Activated T-cell treated with anti-CD3 and anti-CD28 coated beads for 4 hours (primary cell): ENCODE measurements at places on chromosomes 16 and 17.

GRCh38 chr17:4054446-4054845 lies 88.4 kb downstream of the ZZEF1 start:
- no peak for DNase-seq

- DNase-seq = no peak
Measured at GRCh38 chr17:65446043-65446442, 115.4 kb downstream of the AXIN2 start.

GRCh38 chr17:68389041-68389440 lies 68.3 kb downstream of the WIPI1 start:
- DNase-seq = no peak

- DNase-seq = no peak
Measured at GRCh38 chr16:49366669-49367068, 6.9 kb upstream of the C16orf78 start.

- no peak for DNase-seq
Measured at GRCh38 chr16:56600398-56600999, 7.9 kb upstream of the MT2A start.

DNA sequence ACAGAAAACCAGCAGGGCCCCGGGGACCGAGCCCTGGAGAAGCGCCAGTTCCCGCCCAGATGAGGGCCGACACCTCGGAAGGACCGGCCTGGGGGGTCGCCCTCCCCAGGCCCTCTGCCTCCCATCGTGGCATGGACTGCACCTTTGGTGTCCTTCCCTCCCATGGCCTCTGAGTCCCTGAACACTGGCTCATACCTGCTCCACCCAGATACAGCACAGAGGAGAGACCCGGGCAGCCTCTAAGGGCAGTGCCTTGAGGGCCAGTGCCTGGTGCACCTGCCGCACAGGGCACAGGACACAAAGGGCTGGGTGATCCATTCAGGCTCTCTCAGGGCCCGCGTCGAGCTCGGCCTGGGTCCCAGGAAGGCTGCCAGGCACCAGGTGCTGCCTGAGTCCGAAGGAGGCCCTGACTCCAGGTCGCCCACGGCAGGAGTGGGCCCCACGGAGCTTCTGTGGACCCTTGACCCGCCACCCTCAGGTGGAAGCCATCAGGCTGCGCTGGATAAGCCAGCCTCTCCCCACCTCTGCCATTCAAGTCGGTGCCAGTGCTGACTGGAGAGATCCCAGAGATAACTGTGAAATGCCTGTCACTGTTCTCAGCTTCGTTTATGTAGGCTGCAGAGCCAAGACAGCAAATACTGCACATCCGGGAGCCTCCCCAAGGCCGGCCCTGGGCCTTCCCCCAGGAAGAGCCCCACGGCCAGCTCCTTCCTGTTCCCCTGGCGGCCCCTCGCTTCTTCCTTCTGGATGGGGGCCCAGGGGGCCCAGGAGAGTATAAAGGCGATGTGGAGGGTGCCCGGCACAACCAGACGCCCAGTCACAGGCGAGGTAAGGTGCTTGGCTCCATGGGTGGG lies at the start of gene ZG16B:
ZG16B (plus strand) TSS at position 803 of the 854 bp plus-strand sequence. CDS start 139 bp downstream, outside the sequence.
- DNase-seq = no peak

GRCh38 chr16:89655062-89655643 lies 2.4 kb downstream of the CHMP1A start:
- DNase-seq = no peak

DNA sequence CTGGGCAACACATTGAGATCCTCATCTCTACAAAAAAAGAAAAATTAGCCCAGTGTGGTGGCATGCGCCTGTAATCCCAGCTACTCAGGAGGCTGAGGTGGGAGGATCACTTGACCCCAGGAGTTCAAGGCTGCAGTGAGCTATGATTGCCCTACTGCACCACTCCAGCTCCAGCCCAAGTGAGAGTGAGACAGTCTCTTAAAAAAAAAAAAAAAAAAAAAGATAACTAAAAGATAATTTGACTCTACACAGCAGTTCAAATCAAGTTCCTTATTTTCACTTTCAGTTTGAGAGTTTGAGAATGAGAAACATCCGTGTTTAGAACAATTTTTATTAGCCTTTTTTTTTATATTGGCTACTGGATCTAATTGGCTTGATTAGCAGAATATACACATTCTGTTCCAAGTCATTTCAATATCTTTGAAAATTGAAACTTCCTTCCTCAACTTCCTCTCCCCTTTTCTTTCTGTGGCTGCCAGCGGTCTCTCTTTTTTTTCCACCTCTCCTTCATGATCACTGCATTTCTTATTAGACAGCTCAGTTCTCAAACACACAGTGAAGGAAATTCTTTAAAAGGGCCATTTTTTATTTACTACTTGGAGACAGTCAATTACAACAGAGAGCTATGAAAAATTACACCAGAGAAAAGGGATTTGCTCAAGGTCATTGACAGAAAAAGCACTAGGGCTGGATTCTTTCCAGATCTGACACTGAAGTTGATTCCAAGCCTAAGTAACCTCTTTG lies 4.5 kb upstream of the ACSF2 start:
- DNase-seq = no peak

- no peak for DNase-seq
Measured at GRCh38 chr17:37123386-37123785, 174.6 kb downstream of the AATF start.
